ENCODE measurements at places on chromosomes 7 and 10.

DNA sequence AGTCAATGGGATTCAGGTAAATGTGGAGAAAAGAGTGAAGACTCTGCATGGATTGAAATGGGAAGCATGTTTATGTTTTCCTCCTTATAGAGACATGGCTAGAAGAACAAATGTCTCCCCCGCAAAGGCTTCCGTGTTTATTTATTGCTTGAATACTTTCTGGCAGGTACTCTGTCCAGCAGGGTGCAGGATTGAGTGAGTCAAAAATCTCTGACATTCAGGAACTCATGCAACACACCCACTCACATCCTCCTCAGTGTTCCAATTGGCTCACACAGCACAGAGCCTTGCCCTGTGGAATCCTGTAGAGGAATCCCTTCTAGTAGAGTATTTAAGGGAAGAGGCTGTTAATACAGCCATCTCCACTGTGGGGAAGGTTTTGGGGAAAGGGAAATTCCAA, 290.3 kb upstream of the VWC2 start:
- DNase-seq, result peak; percentile 4

- no peak for DNase-seq
These were observed 58.1 kb downstream of the CCNY start for GRCh38 chr10:35394411-35394851.

DNA sequence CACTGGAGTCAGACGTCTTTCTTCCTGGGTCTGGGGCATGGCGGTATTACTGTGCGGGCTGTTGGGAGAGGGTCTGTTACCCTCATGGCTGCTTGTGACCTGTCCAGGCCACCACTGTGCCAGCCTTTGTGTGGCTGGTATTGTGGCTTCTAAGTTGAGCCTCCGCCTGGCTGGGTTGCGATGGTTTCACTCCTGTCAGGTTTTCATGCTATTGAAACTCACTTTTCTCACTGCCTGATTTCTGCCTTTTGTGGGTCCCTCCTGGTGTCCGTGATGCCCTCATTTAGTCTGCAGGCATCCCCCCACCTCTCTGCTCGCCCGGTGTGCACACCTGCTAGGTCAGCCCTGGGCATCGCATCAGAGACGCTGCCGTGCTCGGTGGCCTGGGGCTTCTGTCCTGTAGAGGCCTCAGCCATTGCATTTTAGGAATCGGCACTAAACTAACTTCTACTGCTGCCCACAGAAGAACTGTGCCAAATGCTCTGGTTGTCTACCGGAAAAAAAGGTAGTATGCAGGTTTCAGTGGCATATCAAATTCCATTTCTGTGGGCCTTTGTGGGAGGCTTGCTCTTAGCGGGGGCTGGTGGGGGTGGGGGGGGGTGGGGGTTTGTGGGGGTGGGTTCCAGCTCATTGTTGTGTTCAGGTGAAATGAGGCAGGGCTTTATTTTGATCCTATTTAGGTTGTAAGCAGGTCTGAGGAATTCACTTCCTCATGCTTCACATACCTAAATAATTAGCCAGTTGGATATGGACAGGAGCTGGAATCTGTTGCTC, 64.3 kb downstream of the MGMT start:
- DNase-seq, result no peak

- DNase-seq, result peak; percentile 23
These were observed 21.9 kb upstream of the CDCA7L start for GRCh38 chr7:21967598-21968003.

GRCh38 chr10:34310234-34310633, 504.9 kb downstream of the PARD3 start:
- no peak for DNase-seq

GRCh38 chr10:43308986-43309385, 42.1 kb upstream of the RASGEF1A start:
- DNase-seq, result no peak

DNA sequence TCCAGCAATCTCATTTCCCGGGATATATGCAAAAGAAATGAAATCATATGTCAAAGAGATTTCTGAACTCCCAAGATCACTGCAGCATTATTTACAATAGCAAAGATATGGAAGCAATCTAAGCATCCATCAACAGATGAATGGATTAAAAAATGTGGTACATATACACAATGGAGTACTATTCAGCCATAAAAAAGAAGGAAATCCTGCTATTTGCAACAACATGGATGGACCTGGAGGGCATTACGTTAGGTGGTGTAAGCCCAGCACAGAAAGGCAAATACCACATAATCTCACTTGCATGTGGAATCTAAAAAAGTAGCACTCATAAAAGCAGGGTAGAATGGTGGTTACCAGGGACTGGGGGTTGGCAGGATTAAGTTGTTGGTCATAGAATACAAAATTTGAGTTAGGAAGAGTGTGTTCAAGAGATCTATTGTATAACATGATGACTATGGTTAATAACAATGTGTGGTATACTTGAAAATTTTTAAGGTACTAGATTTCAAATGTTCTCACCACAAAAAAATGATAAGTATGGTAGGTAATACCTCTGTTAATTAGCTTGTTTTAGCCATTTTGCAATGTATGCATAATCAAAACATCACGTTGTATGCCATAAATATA, 32.9 kb upstream of the EIF5AL1 start:
- no peak for DNase-seq

- no peak for DNase-seq
These were observed 31.8 kb downstream of the SVOPL start for GRCh38 chr7:138669364-138669763.

DNA sequence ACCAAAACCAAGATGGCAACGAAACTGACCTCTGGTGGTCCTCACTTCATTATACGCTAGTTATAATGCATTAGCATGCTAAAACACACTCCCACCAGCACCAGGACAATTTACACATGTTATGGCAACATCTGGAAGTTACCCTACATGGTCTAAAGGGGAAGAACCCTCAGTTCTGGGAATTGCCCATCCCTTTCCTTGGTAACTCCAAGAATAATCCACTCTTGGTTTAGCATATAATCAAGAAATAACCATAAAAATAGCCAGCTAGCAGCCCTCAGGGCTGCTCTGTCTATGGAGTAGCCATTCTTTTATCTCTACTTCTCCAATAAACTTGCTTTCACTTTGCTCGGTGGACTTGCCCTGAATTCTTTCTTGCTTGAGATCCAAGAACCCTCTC, 191.1 kb downstream of the DOCK4 start:
- peak; percentile 64 for DNase-seq

DNA sequence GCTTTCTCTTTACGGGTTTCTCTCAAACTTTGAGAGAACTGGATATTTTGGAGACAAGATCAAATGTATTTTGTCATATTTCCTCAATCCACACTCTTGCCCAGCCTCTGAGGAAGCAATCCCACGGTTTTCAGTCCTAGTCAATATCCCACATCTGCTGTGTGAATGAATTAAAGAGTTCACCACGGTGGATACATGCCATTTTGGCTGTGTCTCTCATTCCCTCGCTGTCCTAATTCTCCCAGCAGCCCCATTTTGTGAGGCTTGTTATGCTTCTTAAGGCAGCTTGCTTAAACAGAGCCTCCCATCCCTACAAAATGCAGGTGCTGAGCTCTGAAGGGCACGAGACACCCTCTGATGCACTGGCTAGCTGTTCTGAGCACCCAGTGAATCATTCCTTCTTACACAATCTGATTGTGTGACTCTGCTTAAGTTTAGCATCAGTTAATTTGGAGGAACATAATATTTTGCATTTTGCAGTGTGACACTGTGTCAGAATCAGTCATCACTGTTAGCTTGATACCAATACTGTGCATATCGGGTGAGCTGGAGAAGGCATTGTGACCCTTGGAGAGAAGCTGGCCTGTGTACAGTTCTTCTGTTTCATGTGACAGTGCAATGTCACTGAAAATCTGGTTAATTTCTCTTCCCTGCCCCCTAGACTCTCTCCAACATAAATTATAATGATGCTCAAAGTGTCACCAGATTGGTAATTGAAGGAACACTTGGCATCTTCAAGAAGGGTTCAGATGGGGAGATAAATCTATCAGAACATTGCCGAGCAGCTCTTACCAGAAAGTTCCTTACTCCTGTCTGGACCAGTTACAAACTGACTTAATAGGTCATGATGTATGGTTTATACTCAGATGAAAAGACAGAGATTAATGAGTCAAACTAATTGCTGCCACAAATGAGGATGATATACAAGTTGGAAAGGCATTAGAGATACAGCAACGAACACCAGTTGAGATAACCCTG, 103.7 kb upstream of the AOAH start:
- peak; percentile 67 for DNase-seq

DNA sequence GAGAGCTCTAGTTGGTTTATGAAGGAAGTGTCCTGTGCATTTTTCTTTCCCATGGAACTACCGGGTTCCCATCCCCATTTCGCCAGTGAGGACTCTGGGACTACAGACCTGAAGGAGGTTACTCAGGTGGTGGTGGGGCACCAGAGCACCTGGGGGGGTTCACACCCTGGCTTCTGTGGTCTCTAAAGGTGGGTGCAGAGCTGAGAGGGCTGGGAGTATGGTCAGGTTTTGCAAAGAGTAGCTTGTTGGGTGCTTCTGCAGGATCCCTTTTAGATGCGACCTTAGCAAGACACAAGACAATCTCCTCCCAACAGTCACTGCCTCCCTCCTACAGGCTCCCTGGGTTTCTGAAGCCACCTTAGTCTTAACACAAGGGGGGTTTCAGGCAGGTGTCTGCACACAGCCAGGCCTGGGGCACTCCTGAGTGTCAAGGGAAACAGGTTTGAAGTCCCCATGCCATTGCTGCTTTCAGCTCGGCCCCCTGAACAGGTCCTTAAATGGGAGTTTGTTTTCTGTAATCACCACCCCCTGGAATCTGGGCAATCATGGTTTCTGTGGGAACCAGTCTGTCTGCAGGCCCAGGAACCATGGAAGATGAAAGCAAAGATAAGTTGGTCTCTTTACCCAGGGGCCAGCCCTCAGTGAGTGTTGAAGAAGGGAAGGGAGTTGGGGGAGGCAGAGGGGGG, 9.9 kb upstream of the CXCL12 start:
- no peak for DNase-seq

- no peak for DNase-seq
These were observed 24.5 kb downstream of the OGDH start for GRCh38 chr7:44630792-44631457.

DNA sequence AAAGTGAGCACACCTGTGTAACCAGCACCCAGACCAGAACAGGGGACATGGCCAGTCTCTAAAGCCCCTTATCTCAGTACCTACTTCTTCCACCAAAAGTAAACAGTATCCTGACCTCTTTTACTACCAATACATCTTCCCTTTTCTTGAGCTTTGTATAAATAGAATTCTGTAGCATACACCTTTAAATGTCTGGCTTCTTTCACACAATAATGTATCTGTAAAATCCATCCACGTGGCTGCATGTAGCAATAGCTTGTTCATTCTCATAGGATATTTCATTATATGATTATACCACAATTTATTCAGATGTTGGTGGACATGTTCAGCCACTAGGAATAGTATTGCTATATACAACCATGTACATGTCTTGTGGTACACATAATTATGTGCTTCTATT, 40.6 kb downstream of the BTBD16 start:
- no peak for DNase-seq

GRCh38 chr7:107090457-107090856, 46.0 kb downstream of the PRKAR2B start:
- DNase-seq, result no peak

- no peak for DNase-seq
These were observed 45.9 kb upstream of the KLF6 start for GRCh38 chr10:3830946-3831345.

GRCh38 chr7:107830420-107830819, 27.4 kb upstream of the SLC26A3 start:
- no peak for DNase-seq

DNA sequence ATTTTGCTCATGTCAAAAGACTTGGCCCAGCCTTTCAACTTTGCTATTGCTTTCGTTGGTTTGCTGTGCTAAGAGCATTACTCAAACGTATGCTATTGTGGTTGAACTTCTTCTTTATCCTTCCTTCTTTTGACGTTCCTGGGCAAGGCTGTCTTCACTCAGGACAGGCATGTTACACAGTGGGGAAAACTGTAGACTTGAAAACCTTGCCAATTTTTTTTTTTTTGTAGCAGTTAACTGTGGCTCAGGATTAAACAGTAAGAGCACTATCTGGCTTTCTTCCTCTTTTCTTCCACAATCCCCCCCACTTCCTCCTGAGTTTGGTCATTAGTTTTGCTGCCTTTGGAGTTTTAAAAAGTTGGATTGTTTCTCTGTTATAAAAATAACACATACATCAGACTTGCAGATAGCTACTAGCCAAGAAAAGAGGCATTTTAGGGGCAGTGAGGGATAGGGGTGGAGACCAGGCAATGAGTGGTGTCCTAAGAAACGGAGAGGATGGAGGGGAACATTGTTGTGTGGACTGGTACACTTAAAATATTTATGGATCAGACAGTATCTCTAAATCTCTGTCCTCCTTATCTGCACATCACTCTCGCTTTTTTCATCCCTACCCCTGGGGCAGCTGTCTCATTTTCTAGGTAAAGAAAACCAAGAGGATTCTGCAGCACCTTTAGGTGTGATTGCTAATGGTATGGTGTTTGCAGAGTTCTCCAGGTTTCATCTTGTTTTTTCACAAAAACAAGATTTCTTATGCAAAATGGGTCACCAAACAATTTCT, 181.7 kb downstream of the LRMDA start:
- peak; percentile 69 for DNase-seq
